CD4-positive, alpha-beta memory T cell (primary cell): ENCODE measurements at places on chromosomes 3 and 15. TPM values are rescaled to one million over a fixed set of nuclear protein-coding genes. Genes with fewer than 3 reads are reported as not detected.

The TAGLN3 gene
- not detected for total RNA-seq

The SLC6A20 gene
- total RNA-seq, result not detected

The UROC1 gene
- not detected for total RNA-seq

The GNAT1 gene
- total RNA-seq, result not detected

The FAM107A gene
- total RNA-seq, result not detected

The CCK gene
- total RNA-seq, result not detected

The C3orf62 gene
- 9.9 TPM for total RNA-seq

The TBC1D23 gene
- total RNA-seq, result 44.9 TPM

The PPP2R3A gene
- total RNA-seq, result 0.81 TPM

DNA sequence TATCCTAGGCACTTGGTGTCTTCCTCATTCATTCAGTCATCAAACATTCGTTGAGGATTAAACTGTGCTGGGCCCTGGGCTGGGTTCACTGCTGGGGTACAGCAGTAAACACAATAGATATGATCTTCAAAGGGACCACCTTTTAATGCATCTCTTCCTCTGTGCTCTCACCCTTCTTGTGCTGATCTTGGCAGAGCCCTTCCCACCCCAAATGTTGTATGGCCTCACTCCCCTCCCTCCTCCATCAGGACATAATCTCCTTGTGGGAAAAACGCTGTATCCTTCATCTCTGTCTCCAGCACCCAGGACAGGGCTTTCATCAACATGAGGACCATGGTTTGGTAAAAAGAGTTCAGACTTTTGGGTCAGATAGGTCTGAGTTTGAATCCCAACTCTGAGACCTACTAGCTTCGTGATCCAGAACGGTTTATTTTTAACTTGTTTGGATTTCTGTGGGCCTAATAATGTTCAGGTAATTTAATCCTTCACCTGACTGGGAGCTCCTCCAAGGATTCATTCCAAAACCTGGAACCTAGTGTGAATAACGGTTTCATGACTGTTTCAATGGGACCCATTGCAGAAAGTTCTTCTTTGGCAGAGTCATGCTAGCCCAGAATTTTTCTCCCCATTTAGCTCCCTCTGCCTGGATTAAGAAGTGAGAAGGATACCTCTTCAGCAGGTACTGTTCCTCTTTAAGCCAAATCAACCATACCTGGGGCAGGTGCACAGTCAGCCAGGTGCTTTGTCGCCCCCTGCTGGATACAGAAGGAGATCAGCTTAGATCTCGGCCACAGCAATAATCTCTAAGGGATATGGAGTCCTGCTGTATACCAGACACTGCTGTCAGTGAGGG, 5.2 kb upstream of the WNT7A start:
- peak; percentile 77 for DNase-seq
- H3K27me3 ChIP-seq, result no peaks in the 10 kb centered on the region
- H3K27ac ChIP-seq, result no peak overlapping the region
- no peaks in the 10 kb centered on the region for H3K36me3 ChIP-seq
- H3K4me3 ChIP-seq, result no peak overlapping the region

GRCh38 chr3:143831208-143831607, 17.1 kb downstream of the SLC9A9 start:
- peaks cover 33% of the 10 kb centered on the region for H3K4me1 ChIP-seq
- no peaks in the 10 kb centered on the region for H3K36me3 ChIP-seq
- no peak for DNase-seq
- no peak overlapping the region for H3K4me3 ChIP-seq
- H3K27me3 ChIP-seq, result no peaks in the 10 kb centered on the region

- H3K4me1 ChIP-seq, result no peaks in the 10 kb centered on the region
- no peaks in the 10 kb centered on the region for H3K36me3 ChIP-seq
Observed at GRCh38 chr3:78035131-78035641, 995.3 kb downstream of the ROBO2 start.

GRCh38 chr3:33030246-33030645, 66.7 kb downstream of the GLB1 start:
- H3K4me1 ChIP-seq, result peaks cover 29% of the 10 kb centered on the region
- DNase-seq, result no peak
- no peak overlapping the region for H3K27ac ChIP-seq
- no peaks in the 10 kb centered on the region for H3K27me3 ChIP-seq
- no peak overlapping the region for H3K4me3 ChIP-seq
- no peaks in the 10 kb centered on the region for H3K36me3 ChIP-seq

DNA sequence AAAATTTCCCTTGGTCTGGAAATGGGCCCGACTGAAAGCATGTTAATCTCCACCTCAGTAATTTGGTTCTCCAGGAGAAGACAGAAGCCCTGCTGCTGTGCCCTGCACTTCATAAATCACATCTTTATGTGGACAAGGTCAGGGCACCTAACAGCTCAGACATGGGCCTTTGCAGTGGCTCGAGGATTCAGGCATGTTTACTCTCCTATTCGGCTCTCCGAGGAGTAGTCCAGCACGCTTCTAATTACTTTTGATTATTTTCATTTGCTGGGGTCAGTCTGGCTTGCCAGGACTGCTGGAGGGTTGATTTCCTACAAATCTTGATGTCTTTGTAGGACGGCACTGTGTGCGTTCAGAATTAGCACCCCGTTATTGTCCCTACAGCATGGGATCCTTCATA, 511.2 kb downstream of the MECOM start:
- H3K4me3 ChIP-seq, result no peak overlapping the region
- DNase-seq, result no peak
- H3K36me3 ChIP-seq, result no peaks in the 10 kb centered on the region
- H3K27ac ChIP-seq, result no peak overlapping the region
- H3K4me1 ChIP-seq, result peaks cover 4% of the 10 kb centered on the region

GRCh38 chr3:192408647-192409200, 318.6 kb downstream of the FGF12 start:
- no peak overlapping the region for H3K4me3 ChIP-seq
- no peaks in the 10 kb centered on the region for H3K36me3 ChIP-seq
- H3K27me3 ChIP-seq, result no peaks in the 10 kb centered on the region
- H3K27ac ChIP-seq, result no peak overlapping the region
- DNase-seq, result no peak

- H3K4me1 ChIP-seq, result no peaks in the 10 kb centered on the region
- DNase-seq, result no peak
- H3K36me3 ChIP-seq, result no peaks in the 10 kb centered on the region
- H3K27ac ChIP-seq, result no peak overlapping the region
Observed at GRCh38 chr3:106371221-106371970, 502.6 kb upstream of the CBLB start.

DNA sequence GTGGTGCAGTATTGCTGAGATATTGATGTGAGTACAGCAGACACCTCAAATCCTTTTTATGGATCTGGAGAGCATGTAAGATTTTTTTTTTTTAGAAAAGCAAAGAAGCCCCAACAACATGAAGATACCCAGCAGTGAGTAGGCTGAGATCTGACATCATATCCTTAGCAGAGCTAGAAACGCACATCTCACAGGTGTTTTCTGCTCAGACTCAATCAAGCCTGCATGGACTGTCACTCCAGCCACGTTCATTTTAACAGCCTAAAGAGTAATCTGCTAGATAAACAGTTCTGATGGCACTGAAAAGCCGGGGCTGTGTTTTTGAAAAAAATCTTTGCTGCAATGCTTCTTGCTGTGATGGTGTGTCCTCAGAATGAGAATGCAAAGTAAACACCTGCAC, 544.2 kb downstream of the FGF12 start:
- no peaks in the 10 kb centered on the region for H3K27me3 ChIP-seq
- H3K36me3 ChIP-seq, result no peaks in the 10 kb centered on the region
- DNase-seq, result no peak
- no peak overlapping the region for H3K27ac ChIP-seq

DNA sequence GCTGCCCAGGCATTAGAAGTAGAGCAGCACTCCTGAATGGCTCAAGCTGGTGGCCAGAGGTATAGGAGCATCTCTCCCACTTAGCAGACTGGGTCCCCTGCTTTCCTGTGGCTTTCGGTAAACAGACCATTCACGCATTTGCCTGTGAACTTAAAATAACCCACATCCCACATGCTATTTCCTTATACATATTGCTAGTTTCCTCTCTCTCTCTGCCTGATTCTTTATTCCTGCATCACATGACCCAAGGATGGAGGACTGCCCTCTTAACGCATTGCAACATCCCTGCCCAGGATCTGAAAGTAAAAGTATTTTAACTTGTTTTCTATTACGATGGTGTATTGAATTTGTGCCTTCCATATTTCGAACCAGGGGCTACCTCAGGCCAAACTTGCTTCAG, 43.4 kb upstream of the NLGN1 start:
- no peaks in the 10 kb centered on the region for H3K4me1 ChIP-seq
- no peak overlapping the region for H3K4me3 ChIP-seq
- no peak for DNase-seq
- H3K27ac ChIP-seq, result no peak overlapping the region

- H3K27me3 ChIP-seq, result no peaks in the 10 kb centered on the region
- H3K4me3 ChIP-seq, result no peak overlapping the region
- H3K27ac ChIP-seq, result no peak overlapping the region
- peak; percentile 65 for DNase-seq
Observed at GRCh38 chr15:52331490-52332240, 36.1 kb upstream of the MYO5C start.

GRCh38 chr15:58515807-58516206, 84.0 kb downstream of the LIPC start:
- no peaks in the 10 kb centered on the region for H3K36me3 ChIP-seq
- no peak overlapping the region for H3K27ac ChIP-seq
- H3K4me3 ChIP-seq, result no peak overlapping the region
- DNase-seq, result no peak

GRCh38 chr15:39629371-39629770, 48.5 kb downstream of the THBS1 start:
- peak overlapping the region; percentile 62 for H3K27ac ChIP-seq
- peaks cover 72% of the 10 kb centered on the region for H3K4me1 ChIP-seq
- no peak overlapping the region for H3K4me3 ChIP-seq
- no peaks in the 10 kb centered on the region for H3K36me3 ChIP-seq
- peak; percentile 69 for DNase-seq

- DNase-seq, result no peak
- H3K27me3 ChIP-seq, result no peaks in the 10 kb centered on the region
- H3K36me3 ChIP-seq, result no peaks in the 10 kb centered on the region
- H3K4me1 ChIP-seq, result no peaks in the 10 kb centered on the region
Observed at GRCh38 chr3:55609230-55609827, 122.2 kb upstream of the WNT5A start.

DNA sequence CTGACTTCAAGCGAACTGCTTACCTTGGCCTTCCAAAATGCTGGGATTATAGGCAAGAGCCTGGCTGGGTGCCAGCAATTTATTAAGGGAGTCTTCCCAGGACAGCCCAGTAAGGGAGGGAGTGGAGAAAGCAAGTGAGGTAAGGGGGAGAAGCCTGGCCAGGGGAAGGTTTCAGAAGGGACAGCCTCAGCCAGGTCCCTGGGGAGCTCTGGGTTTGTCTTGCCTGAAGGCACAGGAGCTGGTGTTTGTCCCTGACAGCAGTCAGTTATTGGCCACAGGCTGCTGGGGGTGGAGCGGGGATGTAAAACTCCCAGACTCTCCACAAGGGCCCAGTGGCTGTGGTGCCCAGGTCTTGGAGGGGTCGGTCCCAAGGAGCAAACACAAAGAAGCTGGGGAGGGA, 33.0 kb upstream of the CDCP1 start:
- no peak overlapping the region for H3K4me3 ChIP-seq
- no peak for DNase-seq
- no peak overlapping the region for H3K27ac ChIP-seq

DNA sequence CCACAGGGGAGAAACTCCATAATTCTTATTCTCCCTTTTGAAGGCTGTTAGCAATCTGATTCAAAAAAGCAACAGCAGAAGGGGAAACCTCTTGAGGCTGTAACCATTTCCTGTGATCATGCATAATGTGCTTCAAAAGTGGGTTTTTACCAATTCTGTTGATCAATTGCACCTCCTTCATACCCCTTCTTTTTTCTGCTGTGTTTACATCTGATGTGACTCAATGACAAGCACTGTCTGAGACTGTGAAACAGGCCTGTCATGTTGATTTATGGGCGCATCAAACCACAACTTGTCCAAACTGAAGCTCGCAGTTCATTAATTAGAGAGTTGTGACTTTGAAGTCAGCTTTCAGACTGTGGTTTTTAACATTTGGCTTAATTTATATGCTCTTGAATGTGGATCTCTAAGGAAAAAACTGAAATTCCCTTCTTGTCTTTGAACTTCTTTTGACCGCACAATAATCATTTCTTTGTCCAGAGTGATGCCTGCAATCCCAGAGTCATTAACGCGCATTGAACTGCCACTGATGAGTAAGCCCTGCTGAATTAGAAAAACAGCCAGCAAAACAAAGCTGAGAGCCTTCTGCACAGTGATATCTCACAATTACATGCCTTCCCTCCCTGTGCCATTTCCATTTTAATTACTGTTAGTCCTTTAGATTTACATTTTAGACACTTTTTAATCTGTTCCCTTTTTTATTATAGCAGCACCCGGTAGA, 532.8 kb downstream of the FOXP1 start:
- no peaks in the 10 kb centered on the region for H3K27me3 ChIP-seq
- H3K4me3 ChIP-seq, result no peak overlapping the region
- DNase-seq, result peak; percentile 69
- peaks cover 43% of the 10 kb centered on the region for H3K36me3 ChIP-seq
- H3K27ac ChIP-seq, result peak overlapping the region; percentile 33

- H3K27ac ChIP-seq, result no peak overlapping the region
- no peak for DNase-seq
- H3K36me3 ChIP-seq, result no peaks in the 10 kb centered on the region
- no peaks in the 10 kb centered on the region for H3K4me1 ChIP-seq
- no peaks in the 10 kb centered on the region for H3K27me3 ChIP-seq
Observed at GRCh38 chr15:85993116-85993515, 86.6 kb upstream of the AGBL1 start.

DNA sequence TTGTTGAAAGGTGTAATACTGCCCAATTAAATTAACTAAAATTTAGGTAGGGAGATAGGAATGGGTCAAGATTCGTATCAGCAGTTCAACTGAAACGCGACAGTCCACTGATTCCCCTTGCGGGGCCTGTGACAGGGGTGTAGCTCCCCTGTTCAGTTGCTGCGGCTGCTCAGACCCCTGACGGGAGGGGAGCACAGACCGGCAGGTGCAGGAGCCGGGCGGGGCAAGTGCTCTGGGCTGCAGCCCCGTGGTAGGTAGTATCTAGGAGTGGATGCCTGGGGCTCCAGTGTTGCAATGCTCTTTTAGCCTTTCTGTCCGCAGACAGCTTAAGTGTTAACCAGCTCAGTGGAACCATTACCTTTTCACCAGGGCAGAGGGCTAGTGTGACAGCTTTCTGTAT, 164.9 kb downstream of the ROBO2 start:
- no peak overlapping the region for H3K27ac ChIP-seq
- H3K4me1 ChIP-seq, result no peaks in the 10 kb centered on the region
- no peaks in the 10 kb centered on the region for H3K27me3 ChIP-seq
- no peak for DNase-seq

DNA sequence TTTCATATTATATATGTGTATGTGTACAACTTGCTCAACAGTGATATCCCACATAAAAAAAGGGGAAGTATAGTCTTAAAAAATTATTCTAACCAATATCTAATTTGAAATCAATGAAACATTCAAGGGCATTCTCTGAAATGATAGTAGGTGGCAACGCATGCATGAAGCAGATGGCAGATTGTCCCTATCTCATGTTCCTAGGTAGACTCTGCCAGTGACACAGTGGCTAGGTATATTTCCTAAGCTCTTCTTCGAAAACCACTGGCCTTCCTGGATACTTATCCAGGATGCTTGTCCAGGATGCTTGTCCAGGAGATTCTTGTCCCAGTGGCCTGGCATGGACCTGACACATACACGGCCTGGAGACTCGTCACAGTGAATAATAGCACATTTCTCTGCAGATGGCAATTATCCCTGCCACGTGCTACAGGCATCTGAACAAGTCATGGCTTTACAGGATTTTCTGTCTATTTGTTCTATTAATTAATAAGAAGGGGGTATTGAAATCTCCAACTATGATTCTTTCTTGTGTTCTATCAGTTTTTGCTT, 54.9 kb downstream of the OCA2 start:
- H3K4me3 ChIP-seq, result no peak overlapping the region
- no peaks in the 10 kb centered on the region for H3K36me3 ChIP-seq
- no peaks in the 10 kb centered on the region for H3K4me1 ChIP-seq
- DNase-seq, result no peak
- H3K27me3 ChIP-seq, result no peaks in the 10 kb centered on the region
